ENCODE measurements at places on chromosomes 2 and 18.

- no peak for DNase-seq
These were observed 798 bp downstream of the TANC1 start for GRCh38 chr2:158969162-158969714.

DNA sequence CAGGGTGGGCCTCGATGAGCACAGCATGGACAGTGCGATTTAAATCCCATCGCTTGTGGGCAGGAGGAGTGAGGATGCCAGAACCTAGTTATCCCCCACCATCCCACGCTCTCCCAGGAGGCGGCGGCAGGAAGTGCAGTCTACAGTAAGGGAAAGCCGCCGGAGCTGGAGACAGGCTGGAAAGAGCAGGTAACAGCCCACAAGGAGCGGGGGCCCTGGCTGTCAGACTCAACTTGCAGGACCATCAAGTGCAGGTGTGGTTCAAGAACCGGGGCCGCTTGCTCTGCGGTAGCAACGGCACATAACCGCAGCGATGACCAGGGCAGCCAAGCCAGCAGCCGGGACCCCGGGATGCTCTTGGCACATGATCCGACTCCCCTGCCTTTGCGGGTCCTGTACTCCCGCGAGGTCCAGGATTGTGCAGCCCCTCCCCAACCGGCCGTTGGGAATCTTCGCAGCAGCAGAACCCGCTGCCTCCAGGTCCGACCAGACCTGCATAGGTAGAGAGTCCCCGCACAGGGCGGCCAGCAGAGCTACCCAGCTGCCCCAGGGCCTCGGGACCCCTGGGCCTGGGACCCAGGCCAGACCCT, 82.1 kb downstream of the BIN1 start:
- DNase-seq: no peak

DNA sequence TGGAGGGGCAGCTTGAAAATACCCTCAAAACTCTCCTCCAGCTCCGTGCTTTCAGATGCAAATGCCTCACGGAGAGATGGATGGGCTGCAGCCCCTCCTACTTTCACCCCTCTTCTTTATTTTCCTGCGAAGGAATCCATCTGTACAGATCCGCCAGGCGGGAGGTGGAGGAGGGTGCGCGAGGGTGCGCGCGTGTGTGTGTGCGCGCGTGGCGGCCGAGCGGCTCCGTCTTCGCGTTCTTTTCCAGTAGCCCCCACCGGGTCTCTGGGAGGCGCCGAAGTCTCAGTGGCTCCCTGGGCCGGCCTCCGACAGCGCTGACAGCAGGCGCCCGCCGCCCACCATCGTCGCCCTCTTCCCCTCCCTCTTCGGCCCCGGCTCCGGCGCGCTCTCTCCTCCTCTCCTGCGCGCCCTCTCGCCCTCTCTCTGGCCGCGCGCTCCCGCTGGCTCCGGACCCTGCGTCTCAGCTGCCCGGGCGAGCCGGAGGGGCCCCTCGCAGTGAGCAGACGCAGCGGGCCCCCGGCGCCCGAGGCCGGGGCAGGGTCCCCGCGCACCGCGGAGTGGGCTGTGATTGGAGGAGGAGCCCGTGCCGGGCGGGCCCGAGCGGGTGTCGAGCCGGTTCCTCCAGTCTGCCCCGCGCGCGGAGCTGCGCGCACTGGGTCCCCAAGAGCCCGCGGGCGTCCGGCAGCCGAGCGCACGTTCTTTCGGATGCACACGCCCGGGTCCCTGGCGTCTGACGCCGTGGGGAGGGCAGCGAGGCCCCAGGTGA, at the start of gene CDH7:
Gene CDH7, plus strand, starts transcription at position 624 of the 766 bp plus-strand sequence. CDS start 11,831 bp downstream, outside the sequence.
- DNase-seq: no peak

DNA sequence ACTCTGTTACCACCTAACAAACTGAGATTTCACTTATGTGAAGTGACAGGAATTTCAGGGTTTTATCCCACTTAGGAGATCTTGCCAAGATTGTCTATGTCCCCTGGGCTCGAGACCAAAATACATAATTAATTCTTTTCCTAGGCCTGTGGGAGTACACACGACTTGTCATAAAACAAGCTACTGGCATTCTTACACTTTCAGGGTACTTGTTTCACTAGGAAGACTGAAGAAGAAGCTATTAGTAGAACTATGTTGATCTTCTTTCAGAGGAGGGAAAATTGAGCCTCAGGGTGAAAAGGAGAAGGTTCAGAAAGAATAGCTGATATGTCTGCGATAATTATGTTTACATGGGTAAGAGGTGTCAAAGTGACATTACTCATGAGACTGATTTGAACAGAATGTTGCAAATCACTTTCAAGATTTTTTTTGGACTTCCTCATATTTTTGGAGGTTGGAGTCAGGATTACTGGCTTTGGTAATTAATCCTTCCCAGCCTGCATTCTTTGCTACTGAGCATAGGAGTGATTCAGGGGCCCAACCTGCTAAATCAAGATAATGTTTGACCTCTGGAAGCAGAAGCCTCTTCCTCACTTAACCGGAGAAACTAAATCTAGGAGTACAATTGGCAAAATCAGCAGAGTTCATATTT, 240.0 kb upstream of the NT5C1B start:
- DNase-seq: no peak

Measured in NCI-H2081 treated with DMSO at 0.1 percent for 48 hours (cell line).